Fibroblast of lung (primary cell): ENCODE measurements at places on chromosomes 4 and X. TPM values are rescaled to one million over a fixed set of nuclear protein-coding genes. Genes with fewer than 3 reads are reported as not detected.

GRCh38 chrX:38318196-38318595 is 9.1 kb downstream of the RPGR start:
- H3K4me1 ChIP-seq: no peaks in the 10 kb centered on the region
- H3K4me3 ChIP-seq: no peak overlapping the region
- H3K27ac ChIP-seq: no peak overlapping the region
- H3K36me3 ChIP-seq: no peaks in the 10 kb centered on the region

GRCh38 chr4:60709061-60709460 is 491.1 kb upstream of the ADGRL3 start:
- H3K27ac ChIP-seq: no peak overlapping the region
- H3K4me1 ChIP-seq: no peaks in the 10 kb centered on the region
- H3K27me3 ChIP-seq: no peaks in the 10 kb centered on the region
- no peaks in the 10 kb centered on the region for H3K36me3 ChIP-seq
- DNase-seq: no peak

DNA sequence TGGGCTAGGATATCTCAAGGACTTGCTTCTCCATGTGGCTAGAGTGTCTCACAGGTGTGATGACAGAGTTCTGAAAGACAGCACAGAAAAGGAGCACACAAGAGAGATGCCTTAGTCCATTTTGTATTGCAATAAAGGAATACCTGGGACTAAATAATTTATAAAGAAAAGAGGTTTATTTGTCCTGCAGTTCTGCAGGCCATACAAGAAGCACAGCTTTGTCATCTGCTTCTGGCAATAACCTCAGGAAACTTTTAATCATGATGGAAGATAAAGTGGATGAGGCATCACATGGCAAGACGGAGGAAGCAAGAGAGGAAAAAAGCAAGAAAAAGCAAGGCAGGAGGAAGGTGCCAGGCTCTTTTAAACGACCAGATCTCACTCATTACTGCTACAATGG is 126.9 kb downstream of the ADAMTS3 start:
- H3K4me3 ChIP-seq: no peak overlapping the region
- no peaks in the 10 kb centered on the region for H3K4me1 ChIP-seq
- H3K27me3 ChIP-seq: no peaks in the 10 kb centered on the region
- no peak for DNase-seq
- no peak overlapping the region for H3K27ac ChIP-seq
- no peaks in the 10 kb centered on the region for H3K36me3 ChIP-seq

DNA sequence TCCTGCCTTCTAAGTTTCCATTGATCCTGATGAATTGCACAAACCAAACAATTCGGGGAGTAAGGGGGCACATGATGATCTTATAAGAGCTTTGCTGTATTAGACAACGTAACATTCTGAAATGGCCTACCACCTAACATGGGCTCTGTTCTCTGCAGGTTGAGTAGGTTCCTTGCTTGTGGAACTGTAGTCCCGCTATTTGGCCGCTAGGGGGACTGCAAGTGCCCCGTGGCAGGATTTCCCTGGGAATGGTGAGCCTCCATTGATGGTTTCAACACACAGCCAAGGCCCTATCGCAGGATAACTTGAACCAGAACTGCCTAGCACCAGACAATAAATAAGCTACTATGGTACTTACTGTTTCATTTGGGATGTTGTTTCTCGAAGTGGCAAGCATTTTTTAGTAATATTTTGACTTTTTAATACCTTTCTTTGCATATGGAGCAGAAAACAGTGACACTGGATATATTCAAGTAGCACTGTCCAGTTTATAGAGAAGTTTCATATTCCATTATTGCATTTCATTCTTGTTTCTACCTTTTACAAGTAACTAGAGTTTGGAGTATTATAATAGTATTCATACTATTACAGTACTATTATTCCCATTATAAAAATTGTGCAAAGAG is 11.9 kb downstream of the AR start:
- no peak overlapping the region for H3K4me3 ChIP-seq
- no peak overlapping the region for H3K27ac ChIP-seq
- H3K4me1 ChIP-seq: no peaks in the 10 kb centered on the region
- no peaks in the 10 kb centered on the region for H3K36me3 ChIP-seq

The RPS6KA6 gene
- total RNA-seq: 3.3 and 4.5 TPM in 2 replicates

DNA sequence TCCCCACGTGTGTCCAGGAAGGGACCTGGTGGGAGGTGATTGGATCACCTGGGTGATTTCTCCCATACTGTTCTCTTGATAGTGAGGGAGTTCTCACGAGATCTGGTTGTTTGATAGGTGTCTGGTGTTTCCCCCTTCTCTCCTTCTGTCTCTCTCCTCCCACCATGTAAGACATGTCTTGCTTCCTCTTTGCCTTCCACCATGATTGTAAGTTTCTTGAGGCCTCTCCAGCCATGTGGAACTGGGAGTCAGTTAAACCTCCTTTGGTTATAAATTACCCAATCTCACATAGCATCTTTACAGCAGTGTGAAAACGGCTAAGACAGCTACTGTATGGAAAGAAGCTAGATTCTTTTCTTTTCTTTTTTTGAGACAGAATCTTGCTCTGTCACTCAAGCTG is 21.6 kb upstream of the FGG start:
- H3K4me1 ChIP-seq: no peaks in the 10 kb centered on the region
- H3K36me3 ChIP-seq: no peaks in the 10 kb centered on the region
- no peaks in the 10 kb centered on the region for H3K27me3 ChIP-seq
- H3K4me3 ChIP-seq: no peak overlapping the region
- DNase-seq: no peak

The GPR34 gene
- not detected in 2 replicates for total RNA-seq

The HS6ST2 gene
- 0.17 and 0.26 TPM in 2 replicates for total RNA-seq

DNA sequence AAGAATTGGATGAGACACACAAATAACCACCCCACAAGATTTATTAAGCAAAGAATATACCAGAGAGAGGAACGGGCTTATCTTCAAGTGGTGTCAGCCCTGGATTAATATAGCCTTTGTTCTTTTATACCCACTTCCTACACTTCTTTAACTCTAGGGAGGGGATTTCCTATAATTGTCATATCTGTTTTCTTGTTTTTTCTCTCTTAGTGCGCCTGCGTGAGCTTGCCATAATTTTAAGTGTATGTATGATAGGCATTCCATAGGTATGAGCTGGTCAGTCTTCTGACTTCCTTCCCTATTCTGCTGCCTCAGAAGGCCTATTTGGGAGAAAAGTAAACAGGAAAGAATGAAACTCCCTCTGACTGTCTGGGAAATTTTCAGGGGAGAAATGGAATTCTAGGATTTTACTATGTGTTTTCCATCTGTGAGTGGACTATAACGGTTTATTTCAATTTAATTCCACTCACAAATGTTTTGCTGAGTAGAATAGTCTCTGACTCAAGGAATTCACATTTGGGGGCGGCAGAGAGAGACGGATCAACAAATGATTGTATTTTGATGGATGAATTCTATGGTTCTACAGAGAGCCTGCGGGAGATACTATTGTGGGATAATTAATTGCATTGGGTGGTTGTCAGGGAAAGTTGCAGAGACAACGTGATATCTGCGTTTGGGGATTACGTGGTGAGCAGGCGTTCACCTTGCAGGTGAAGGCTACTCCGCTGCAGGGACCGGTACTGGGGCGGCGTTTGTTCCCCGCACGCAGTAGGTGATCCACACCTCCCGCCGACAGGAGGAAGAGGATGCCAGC is 626 bp upstream of the CEP135 start:
- no peaks in the 10 kb centered on the region for H3K27me3 ChIP-seq
- peak overlapping the region; percentile 70 for H3K4me3 ChIP-seq
- H3K4me1 ChIP-seq: peaks cover 3% of the 10 kb centered on the region
- peak overlapping the region; percentile 92 for H3K27ac ChIP-seq

The FAM9C gene
- under 0.01 and 0.26 TPM in 2 replicates for total RNA-seq

- no peak for DNase-seq
- H3K27me3 ChIP-seq: no peaks in the 10 kb centered on the region
- no peaks in the 10 kb centered on the region for H3K4me1 ChIP-seq
- H3K4me3 ChIP-seq: no peak overlapping the region
- no peaks in the 10 kb centered on the region for H3K36me3 ChIP-seq
Observed at GRCh38 chrX:150719621-150720020, 26.4 kb downstream of the MTMR1 start.

The QRFPR gene
- not detected in 2 replicates for total RNA-seq

- no peak overlapping the region for H3K4me3 ChIP-seq
- no peaks in the 10 kb centered on the region for H3K27me3 ChIP-seq
- H3K27ac ChIP-seq: no peak overlapping the region
- H3K36me3 ChIP-seq: no peaks in the 10 kb centered on the region
Observed at GRCh38 chr4:38055566-38055965, 95.4 kb downstream of the PTTG2 start.

The TCEAL8 gene
- 100 and 127 TPM in 2 replicates for total RNA-seq

- peak overlapping the region; percentile 49 for H3K27ac ChIP-seq
- DNase-seq: peak; percentile 96
- no peak overlapping the region for H3K4me3 ChIP-seq
- H3K27me3 ChIP-seq: no peaks in the 10 kb centered on the region
Observed at GRCh38 chr4:182929296-182929695, 12.1 kb upstream of the DCTD start.

GRCh38 chr4:174467107-174467506 is 55.2 kb downstream of the HPGD start:
- H3K4me1 ChIP-seq: no peaks in the 10 kb centered on the region
- no peaks in the 10 kb centered on the region for H3K36me3 ChIP-seq
- no peak for DNase-seq
- H3K27me3 ChIP-seq: no peaks in the 10 kb centered on the region
- H3K27ac ChIP-seq: no peak overlapping the region

The SULT1E1 gene
- not detected in 2 replicates for total RNA-seq

DNA sequence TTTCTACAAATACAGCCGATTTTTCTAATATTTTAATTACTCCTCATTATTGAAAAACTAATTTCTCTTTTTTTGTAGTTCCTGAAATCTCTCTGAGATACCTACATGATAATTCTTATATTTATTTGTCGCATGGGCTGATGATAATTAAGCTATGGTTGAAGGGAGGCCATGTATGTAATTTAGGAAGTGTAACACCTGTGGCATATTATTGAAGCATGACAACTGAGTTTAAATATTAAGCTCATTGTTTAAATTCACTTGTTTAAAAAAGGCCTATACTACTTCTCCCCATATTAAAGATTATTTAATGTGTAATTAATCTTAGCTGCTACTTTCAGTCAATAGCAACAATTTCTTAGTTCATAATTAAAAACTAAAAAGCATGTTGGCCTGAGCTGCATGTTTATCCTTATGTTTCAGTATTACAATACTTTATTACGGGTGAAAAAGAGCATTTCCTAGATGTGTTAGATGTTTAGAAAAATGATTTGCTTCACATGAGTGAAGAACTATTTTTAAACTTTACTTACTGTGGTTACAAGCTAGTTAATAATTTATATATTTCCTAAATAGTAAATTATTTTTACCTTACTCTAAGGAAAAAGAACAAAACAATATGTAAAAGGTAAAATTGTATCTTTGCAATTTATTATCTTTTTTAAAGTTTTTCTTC is 122.4 kb downstream of the RAP1GDS1 start:
- DNase-seq: no peak
- H3K27me3 ChIP-seq: no peaks in the 10 kb centered on the region
- no peak overlapping the region for H3K27ac ChIP-seq
- no peak overlapping the region for H3K4me3 ChIP-seq
- H3K36me3 ChIP-seq: no peaks in the 10 kb centered on the region
- no peaks in the 10 kb centered on the region for H3K4me1 ChIP-seq

- no peak for DNase-seq
- H3K4me3 ChIP-seq: no peak overlapping the region
- no peak overlapping the region for H3K27ac ChIP-seq
- no peaks in the 10 kb centered on the region for H3K4me1 ChIP-seq
- H3K36me3 ChIP-seq: no peaks in the 10 kb centered on the region
Observed at GRCh38 chr4:129264008-129264657, 168.2 kb downstream of the C4orf33 start.

DNA sequence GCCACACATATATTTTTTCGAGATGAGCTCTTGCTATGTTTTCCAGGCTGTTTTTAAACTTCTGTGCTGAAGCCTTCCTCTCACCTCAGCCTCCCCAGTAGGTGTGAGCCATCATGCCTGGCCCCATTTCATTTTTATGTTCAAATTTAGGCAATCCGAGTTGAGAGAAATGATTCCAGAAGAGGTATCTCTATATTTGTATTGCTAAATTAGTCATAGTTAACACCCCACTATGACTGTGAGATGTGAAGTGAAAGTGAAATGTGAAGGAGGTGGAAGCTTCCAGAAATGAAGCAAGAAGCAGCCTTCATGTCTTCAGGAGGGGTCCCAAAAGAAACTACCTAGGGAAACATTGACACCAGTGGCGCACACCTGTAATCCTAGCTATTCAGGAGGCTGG is 17.7 kb downstream of the APELA start:
- no peak overlapping the region for H3K27ac ChIP-seq
- no peak overlapping the region for H3K4me3 ChIP-seq
- no peak for DNase-seq
- no peaks in the 10 kb centered on the region for H3K27me3 ChIP-seq
- H3K36me3 ChIP-seq: no peaks in the 10 kb centered on the region

The MAP7D2 gene
- under 0.01 TPM in 2 replicates for total RNA-seq

DNA sequence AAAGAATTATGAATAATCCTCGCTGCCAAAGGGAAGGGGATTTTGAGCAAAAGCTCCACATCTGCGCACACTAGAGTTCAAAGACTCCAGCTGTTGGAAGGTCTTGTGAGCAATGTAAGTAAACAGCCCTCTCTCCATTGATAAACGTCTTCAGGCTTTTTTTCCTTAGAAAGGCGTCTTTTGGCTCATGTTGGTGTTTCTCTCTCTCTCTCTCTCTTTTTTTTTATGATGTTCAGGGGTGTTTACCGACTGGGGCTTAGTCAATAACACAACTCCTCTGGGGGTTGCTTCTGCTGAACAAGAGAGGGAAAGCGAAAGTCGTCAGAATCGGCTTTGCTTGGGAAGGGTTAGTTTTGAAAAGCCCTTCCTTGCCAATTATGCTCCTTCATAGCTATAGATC is 53.2 kb upstream of the C1QTNF7 start:
- DNase-seq: no peak
- no peaks in the 10 kb centered on the region for H3K27me3 ChIP-seq
- H3K27ac ChIP-seq: peak overlapping the region; percentile 50
- peaks cover 13% of the 10 kb centered on the region for H3K4me1 ChIP-seq

- H3K4me1 ChIP-seq: peaks cover 12% of the 10 kb centered on the region
- peaks cover 3% of the 10 kb centered on the region for H3K27me3 ChIP-seq
- no peaks in the 10 kb centered on the region for H3K36me3 ChIP-seq
- H3K27ac ChIP-seq: no peak overlapping the region
Observed at GRCh38 chr4:152594057-152594456, 58.2 kb upstream of the FBXW7 start.

The S100G gene
- not detected in 2 replicates for total RNA-seq

The GAGE12H gene
- not detected in 2 replicates for total RNA-seq

GRCh38 chrX:120378570-120378969 is 16.7 kb downstream of the ATP1B4 start:
- DNase-seq: no peak
- H3K36me3 ChIP-seq: no peaks in the 10 kb centered on the region
- no peaks in the 10 kb centered on the region for H3K4me1 ChIP-seq
- H3K27ac ChIP-seq: no peak overlapping the region

The ESX1 gene
- total RNA-seq: not detected in 2 replicates

DNA sequence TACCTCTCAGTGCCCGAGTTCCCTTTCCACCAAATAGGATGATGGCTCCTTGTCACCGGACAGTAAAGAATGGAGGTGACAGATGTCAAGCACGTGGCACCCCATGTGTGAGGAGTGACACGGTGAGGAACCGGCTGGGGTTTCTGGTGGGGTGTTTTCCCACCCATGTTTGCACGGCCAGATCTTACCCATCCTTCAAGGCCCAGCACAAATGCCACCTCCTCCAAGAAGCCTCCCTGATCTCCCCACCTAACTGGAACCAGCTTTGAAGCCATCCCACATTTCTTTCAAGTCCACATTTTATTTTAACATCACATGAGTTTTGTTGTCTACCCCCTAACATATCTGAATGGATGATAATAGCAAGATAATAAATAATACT is 63.0 kb downstream of the WFS1 start:
- no peak for DNase-seq
- no peaks in the 10 kb centered on the region for H3K27me3 ChIP-seq
- H3K4me3 ChIP-seq: no peak overlapping the region
- no peaks in the 10 kb centered on the region for H3K36me3 ChIP-seq
